ENCODE measurements at places on chromosomes 5 and 9.

GRCh38 chr5:21646469-21646868 lies 1206.7 kb downstream of the CDH12 start:
- DNase-seq, result no peak

- DNase-seq, result no peak
Observed at GRCh38 chr5:36492984-36493654, 113.3 kb upstream of the SLC1A3 start.

GRCh38 chr5:17720071-17720470 lies 85.8 kb downstream of the TAF11L14 start:
- DNase-seq, result no peak

- DNase-seq, result no peak
Observed at GRCh38 chr9:107214915-107215314, 68.2 kb upstream of the RAD23B start.

- peak; percentile 78 for DNase-seq
Observed at GRCh38 chr5:115419846-115420585, 123.6 kb upstream of the CCDC112 start.

- no peak for DNase-seq
Observed at GRCh38 chr5:5235685-5236084, 95.6 kb downstream of the ADAMTS16 start.

DNA sequence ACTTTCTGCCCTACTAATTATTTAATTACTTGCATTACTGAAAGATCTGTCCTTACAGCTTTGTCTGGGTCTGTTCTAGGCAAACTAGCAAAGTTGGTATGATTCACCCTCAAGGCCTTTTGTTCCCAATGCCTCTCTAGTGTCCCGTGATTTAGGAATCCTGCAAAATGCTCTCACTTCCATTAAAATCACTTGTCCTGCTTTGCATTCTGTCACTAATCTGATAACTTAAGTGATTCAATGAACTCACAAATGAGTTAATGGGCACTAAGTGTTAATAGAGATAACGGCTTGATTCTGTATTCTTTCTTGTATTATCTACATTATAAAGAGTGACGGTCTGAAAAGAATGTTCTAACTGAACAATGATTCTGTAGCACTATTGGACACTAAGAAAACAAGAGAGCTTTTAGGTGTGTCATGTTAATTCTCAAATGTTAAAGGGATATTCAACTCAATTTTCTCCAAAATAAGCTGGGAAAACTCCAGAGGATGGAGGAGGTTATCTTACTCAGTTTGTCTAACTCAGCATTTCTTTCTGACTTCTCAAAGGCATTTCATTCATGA lies 697.3 kb downstream of the CETN3 start:
- DNase-seq, result no peak

DNA sequence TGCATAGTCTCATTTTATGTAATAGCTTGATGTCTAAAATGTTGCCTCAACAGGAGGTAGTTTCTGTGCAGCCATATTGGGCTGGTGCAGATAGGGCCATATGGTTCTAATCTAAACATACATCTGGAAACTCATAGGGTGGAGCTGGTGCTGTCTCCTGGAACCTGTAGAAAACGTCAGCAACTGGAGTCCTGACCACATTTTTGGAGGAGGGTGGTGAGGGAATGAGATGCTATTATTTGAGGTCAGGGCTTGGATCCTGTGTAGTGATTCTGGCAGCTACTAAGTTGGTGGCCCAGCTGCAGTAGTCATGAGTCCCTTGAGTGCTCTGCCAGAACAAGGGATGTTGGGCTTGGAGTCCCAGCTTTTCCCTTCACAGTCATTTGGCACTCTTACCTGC lies 14.1 kb downstream of the MAN2A1 start:
- DNase-seq, result no peak

DNA sequence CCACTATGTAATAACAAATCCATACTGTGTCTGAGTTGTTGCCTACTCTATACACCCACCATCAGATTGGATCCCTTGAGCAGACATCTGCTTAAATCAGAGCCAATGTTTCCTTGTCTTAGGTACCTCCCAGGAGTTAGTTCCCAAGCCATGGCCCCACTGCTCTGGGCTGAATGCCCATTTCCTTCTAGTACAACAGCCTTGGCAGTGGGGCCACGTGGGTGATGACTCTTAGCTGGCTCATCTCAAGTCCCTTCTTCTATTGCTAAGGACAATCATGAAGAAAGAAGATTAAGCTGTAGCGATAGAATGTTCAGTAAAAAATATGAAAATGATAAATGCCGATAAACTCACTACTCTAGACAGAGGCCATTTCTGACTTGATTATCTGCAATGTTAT lies 16.6 kb downstream of the PTGR1 start:
- no peak for DNase-seq

DNA sequence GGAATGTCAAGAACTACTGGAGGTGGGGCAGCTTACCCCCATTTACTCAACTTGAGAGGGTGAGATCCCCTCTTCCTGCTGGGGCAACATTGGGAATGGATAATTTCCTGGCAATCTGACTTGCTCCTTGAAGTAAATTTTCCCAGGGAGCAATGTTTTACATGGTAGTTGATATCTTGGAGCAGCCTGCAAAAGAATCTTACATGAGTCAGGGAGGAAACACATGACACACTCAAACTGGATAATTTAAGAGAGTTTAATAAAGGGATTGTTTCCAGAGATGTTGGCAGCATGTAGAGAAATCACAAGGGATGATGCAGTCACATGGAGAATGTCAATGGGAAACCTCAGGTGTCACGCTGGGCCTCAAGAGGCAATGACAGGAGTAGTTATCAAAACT lies 212.5 kb downstream of the GAS1 start:
- DNase-seq, result peak; percentile 66

DNA sequence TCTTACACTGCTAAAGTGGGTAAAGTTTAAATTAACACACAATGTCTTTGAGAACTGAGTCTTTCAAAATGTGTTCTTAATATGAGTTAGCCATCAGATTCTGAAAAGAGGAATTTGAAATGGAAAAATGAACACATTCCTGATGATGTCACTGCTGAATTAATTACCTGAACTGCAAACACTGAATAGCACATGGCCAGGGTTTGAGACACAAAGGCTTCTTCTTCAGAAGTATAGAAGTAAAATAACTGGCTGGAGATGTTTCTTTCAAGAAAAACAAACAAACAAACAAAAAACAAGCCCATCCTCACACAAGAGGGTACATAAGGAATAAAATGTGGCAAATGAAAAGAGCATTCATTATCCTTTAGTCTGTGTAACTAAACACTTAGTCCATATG lies 7.1 kb downstream of the GLIS3 start:
- DNase-seq, result no peak

GRCh38 chr9:77015327-77016048 lies 4.0 kb upstream of the FOXB2 start:
- no peak for DNase-seq

DNA sequence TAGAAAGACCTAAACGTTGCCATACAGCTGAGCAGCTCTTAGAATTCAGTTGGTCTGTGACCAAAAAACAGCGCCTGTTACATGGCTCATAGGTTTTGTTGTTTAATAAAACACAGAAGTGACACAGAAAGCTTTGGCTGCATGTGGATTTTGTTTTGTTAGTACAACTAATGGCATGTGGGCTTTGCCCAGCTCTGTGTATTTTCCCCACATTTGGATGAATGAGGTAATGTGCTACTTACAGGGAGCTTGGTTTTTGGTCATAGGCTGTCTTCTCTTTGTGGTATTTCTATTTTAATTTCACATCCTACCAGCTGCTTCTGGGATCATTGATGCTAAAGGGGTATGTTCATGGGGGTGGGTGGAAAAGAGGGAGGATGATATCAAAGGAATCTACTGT lies 37.0 kb upstream of the POU4F3 start:
- no peak for DNase-seq

DNA sequence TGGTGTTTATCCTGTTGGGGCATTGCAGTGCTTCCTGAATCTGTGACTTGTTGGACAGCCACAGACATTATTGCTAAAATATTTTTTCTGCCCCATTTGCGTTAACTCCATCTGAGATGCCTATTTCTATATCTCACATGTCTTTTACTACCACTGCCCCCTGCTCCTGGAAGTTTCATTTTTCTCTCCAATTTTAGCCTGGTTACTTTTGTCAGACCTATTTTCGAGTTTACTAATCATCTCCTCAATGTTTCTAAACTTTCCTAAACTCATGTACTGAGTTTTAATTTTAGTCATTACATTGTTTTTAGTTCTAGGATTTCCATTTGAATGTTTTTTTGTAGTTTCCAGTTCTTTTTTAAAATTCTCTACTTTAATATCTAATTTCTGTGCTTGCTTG lies 17.6 kb downstream of the HAPLN1 start:
- DNase-seq, result no peak

DNA sequence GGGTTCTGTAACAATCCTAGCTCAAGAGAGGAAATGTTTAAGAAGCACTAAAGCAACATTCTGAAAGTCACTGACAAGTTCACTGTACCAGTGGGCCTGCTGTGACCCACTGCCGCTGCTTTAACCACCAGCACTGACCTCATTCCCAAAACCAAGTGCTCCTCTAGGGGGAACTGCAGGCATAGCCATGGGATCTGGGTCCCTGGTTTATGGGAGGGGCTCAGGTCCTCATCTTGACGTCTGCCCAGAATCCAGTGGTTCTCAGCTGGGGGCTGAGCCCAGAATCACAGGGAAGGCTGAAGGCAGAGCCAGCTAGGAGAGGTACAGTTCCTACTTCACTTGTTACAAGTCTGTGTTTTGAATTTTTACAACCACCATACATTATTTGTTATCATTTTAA lies 36.1 kb upstream of the SLC2A8 start:
- no peak for DNase-seq

DNA sequence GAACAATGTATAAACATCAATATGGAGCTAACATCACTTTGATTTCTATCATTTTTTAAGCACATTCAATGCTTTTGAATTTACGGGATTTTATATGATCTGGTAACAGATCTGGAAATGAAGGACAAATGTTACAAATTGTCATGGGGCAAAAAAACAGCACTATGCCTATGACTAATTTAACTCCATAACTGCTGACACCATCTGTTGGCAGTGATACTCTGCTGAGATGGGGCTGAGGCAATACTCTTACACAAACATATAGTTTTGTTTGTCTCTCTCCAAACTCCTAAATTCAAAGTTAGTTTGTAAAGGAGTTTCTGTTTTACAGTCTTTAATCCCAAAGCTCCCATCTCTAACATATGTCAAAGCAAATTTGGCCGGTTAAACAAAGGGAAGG lies 132.5 kb upstream of the FER start:
- peak; percentile 9 for DNase-seq

DNA sequence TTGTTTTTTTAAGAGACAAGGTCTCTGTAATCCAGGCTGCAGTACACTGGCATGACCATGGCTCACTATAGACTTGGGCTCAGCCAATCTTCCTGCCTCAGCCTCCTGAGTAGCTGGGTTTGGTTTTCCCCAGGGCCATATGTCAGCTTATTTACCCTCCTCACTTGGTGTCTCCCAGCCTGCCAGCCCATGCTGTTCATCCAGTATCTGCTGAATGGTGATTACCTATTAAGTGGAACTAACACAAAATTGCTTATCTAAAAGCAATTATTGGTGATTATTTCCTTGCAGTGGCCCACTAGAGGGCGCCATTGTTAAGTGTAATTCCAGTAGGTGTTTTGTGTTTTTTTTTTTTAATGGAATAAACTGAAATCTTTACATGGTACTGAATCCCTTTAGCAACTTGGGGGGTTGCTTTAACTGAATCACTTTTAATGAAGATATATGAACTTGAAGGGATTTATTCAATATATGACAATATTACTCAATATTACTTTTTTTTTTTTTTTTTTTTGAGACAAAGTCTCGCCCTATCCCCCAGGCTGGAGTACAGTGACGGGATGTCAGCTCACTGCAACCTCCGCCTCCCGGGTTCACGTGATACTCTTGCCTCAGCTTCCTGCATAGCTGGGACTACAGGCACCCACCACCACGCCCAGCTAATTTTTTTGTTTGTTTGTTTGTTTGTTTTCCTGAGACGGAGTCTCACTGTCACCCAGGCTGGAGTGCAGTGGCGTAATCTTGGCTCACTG lies 13.8 kb downstream of the EXOSC2 start:
- DNase-seq, result no peak

DNA sequence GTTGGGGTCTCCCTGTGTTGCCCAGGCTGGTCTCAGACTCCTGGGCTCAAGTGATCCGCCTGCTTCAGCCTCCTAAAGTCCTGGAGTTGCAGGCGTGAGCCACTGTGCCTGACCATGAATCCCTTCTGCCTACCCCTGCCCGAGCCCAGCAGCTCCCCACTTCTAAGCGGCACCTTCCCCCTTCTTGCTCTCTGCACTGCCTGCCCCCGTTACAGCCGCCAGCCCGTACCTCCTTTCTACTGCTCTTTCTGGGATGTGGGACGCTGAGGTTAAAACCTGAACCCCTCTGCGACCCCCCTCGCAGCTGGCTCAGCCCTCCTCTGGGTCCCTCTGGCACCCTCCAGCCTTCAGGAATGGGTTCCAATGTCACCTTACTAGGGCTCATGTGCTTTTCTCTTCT lies 249.6 kb downstream of the PBX3 start:
- no peak for DNase-seq

GRCh38 chr5:137195483-137195882 lies 303.6 kb downstream of the SPOCK1 start:
- no peak for DNase-seq

- DNase-seq, result no peak
Observed at GRCh38 chr5:95620030-95620869, at the start of gene GPR150. Gene GPR150 (plus strand): TSS chr5:95620087. CDS start chr5:95620276, 189 bp downstream.

DNA sequence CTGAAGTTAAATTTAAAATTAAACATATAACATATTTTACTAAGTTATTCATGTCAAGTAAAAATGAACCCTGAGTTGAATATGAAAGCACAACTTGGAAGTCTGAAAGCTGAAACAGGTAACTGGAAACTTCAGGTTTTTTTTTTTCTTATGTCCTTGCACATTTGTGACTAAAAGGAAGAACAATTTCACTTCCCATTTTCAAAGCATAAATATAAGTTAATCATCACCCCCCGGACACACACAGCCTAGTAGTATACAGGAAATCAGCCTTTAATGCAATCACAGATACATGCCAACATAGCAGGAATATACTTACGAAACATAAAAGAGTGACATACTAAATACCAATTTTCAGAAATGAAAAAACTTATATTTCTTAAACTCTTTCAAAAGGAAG lies 225.9 kb downstream of the RFX3 start:
- no peak for DNase-seq

DNA sequence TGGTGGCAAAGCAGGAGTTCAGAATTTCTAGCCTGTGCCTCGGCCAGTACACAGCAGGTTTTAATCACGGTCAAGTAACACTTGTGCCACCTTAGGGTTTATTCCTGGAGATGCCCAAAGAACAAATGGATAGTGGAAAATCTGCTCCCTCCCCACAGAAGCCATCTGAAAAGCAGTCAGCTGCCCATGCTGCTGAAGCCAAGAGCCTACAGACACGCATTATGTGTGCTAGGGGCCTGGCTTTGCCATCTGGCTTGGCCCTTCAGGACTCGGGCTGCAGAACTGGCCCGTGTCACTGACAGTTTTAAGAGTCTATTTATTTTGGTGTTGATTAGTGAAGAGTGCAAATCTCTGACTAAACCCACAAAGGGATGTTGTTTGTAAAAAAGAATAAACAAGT lies 11.1 kb downstream of the ARSB start:
- no peak for DNase-seq

- DNase-seq, result no peak
Observed at GRCh38 chr5:153712946-153713345, 222.5 kb downstream of the GRIA1 start.
